ENCODE measurements at places on chromosomes 6 and 20. TPM values are rescaled to one million over a fixed set of nuclear protein-coding genes. Genes with fewer than 3 reads are reported as not detected.

DNA sequence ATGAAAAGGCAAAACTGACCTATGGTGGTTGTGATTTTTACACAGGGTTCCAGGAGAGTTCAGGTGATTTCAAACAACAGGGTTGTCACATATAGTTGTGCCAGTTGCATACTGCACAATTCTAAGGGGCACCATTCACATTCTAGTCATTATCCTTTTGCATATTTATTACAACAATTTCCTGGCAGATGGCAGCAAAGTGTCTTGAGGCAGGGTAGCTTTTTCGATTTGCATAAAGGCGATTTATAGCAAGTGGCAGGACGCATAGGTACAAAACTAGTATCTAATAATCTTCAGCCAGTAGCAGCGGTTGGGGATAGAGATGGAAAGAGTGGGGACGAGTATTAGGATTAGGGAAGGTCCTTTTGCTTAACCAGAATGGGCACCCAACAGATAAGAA lies 46.5 kb upstream of the TRAF3IP2 start:
- no peak for DNase-seq
- H3K4me1 ChIP-seq: no peaks in the 10 kb centered on the region
- H3K36me3 ChIP-seq: no peaks in the 10 kb centered on the region
- no peaks in the 10 kb centered on the region for H3K27me3 ChIP-seq
- no peak overlapping the region for H3K27ac ChIP-seq

DNA sequence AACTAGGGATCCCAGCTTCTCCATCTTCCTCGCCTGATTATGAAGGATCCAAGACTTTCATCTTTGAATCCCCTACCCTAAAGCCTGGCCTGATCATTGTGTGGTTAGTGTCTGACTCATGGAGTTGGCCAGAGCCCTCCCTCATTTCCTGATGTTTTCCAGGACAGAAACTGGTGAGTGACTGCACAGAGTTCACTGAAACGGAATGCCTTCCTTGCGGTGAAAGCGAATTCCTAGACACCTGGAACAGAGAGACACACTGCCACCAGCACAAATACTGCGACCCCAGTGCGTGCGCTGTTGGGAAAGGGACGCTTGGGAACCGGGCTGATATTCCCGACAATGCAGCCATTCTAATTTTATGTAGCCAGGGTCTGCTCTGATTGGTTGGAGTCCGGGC lies 4.0 kb downstream of the CD40 start:
- no peak overlapping the region for H3K4me3 ChIP-seq
- H3K27me3 ChIP-seq: no peaks in the 10 kb centered on the region
- no peak overlapping the region for H3K27ac ChIP-seq
- H3K36me3 ChIP-seq: peaks cover 31% of the 10 kb centered on the region
- H3K4me1 ChIP-seq: peaks cover 50% of the 10 kb centered on the region

The HSPA1L gene
- total RNA-seq: 3.7 TPM

DNA sequence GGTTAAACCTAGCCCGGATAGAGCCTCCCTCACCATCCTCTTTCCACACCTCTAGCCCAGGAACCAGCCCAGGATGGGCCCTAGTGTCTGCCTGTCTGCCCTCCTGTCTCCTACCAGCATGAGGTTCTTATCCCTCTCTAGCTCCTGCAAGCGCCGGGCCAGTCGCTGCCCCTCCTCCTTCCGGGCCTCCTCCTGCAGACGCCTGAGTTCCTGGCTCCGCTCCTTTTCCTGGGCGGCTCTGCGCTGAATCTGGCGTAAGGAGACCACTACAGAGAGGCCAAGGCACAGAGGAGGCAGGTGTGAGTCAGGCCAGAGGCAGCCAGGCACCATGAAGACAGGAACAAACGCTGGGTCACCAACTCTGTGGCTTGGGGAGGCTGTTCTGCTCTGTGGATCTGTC lies 4.3 kb upstream of the PSORS1C2 start:
- DNase-seq: no peak
- peaks cover 19% of the 10 kb centered on the region for H3K4me1 ChIP-seq
- H3K27me3 ChIP-seq: peaks cover 4% of the 10 kb centered on the region
- H3K27ac ChIP-seq: peak overlapping the region; percentile 30
- peaks cover 30% of the 10 kb centered on the region for H3K36me3 ChIP-seq

GRCh38 chr6:157221817-157222175 lies 101.5 kb downstream of the TMEM242 start:
- H3K27me3 ChIP-seq: no peaks in the 10 kb centered on the region
- peaks cover 49% of the 10 kb centered on the region for H3K4me1 ChIP-seq
- no peak for DNase-seq
- no peaks in the 10 kb centered on the region for H3K36me3 ChIP-seq

GRCh38 chr20:53660078-53660909 lies 66.7 kb upstream of the ZNF217 start:
- DNase-seq: no peak
- H3K27me3 ChIP-seq: no peaks in the 10 kb centered on the region
- H3K4me1 ChIP-seq: peaks cover 25% of the 10 kb centered on the region
- H3K4me3 ChIP-seq: peak overlapping the region; percentile 65
- no peaks in the 10 kb centered on the region for H3K36me3 ChIP-seq

GRCh38 chr6:88573561-88573960 lies 389.9 kb downstream of the RNGTT start:
- H3K27ac ChIP-seq: no peak overlapping the region
- H3K4me3 ChIP-seq: no peak overlapping the region
- no peaks in the 10 kb centered on the region for H3K27me3 ChIP-seq
- H3K36me3 ChIP-seq: no peaks in the 10 kb centered on the region
- DNase-seq: no peak
